ENCODE measurements at places on chromosomes 1 and 21.

GRCh38 chr1:215844266-215844665 is 277.2 kb downstream of the KCTD3 start:
- DNase-seq = no peak

GRCh38 chr1:50968158-50968820 is 1.8 kb upstream of the CDKN2C start:
- peak; percentile 84 for DNase-seq

- no peak for DNase-seq
Measured at GRCh38 chr1:25808481-25809244, 8.7 kb downstream of the SELENON start.

GRCh38 chr1:26597629-26598039 is 68.1 kb downstream of the RPS6KA1 start:
- no peak for DNase-seq

GRCh38 chr1:115317101-115318012 is 20.7 kb downstream of the NGF start:
- no peak for DNase-seq
